ENCODE measurements at places on chromosomes 1 and 21.

- no peak for DNase-seq
Measured at GRCh38 chr1:110617589-110617988, 11.4 kb upstream of the KCNA2 start.

- no peak for DNase-seq
Measured at GRCh38 chr21:24594082-24594481, 1013.2 kb downstream of the MRPL39 start.

GRCh38 chr21:33315946-33316710 lies 8.6 kb upstream of the IFNAR1 start:
- DNase-seq: no peak

GRCh38 chr1:63906047-63906704 lies 132.4 kb downstream of the ROR1 start:
- no peak for DNase-seq

DNA sequence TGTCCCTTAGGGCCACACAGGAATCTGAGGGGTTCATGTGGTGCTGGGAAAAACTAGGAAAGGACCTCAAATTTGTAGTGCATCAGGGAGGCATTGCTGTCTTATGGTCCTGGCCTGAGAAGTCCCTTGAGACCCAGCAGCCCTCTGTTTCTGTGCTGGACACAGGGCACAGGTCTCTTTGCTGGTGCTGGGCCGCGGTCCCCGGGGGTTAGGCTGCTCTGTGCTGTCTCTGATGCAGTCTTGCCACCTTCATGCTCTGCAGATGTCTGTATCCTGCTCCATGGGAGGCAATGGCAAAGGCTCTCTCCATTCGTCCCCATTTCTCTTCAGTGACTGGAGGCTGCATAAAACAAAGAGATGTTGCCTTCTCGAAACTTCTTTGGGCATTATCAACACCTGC lies 13.0 kb downstream of the EDARADD start:
- DNase-seq: no peak

DNA sequence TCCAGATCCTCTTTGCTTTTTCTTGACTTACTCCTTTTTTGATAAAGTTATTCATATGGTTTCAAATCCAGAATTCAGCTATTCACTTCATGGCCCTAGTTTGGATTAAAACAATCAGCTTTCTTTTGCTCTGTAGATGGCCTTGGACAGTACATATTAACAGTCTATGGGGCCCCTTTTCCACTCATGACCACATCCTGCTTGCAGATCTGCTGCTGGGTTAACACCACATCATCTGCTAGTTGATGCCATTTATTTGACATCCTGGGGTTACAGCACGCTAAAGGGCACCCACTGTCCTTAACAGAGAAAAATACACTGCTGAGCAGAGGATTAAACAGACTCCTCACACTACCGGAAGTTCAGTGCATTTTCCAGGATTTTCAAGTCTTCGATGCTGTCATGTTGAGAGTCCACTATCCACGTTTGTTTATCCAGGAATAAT lies 941 bp upstream of the IFI16 start:
- DNase-seq: peak; percentile 34

Measured in HCEC 1CT (cell line).